ENCODE measurements at places on chromosomes 5 and 9.

DNA sequence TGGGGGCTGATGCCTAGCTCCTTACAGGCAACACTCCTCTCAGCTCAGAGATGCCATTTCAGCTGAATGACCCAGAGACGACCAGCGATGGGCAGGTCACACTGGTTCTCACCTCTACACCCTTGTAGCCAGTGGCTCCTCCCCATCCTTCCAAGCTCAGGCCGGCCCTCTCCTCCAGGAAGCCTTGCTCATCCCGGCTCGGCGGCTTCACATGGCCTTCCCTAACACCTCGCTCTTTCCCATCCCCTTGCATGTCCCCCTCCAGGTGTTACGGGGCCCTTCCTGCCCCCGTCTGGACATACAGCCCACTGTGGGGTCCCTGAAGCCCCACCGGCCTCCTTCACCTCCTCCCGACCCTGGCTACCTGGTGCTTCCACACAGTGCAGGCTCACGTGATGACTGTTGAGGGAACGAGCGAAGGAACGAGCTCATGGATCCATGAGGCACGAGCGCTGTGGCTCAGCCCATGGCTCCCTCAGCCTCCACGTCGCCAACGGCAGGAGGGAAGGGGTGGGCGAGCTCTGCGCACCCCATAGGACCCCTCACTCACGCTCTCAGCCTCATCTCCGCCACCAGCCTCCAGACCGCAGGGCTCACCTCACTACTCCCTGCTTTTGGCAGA is 45.7 kb downstream of the SARDH start:
- H3K4me1 ChIP-seq: peaks cover 56% of the 10 kb centered on the region
- no peak for DNase-seq
- H3K36me3 ChIP-seq: no peaks in the 10 kb centered on the region

GRCh38 chr5:109309326-109310063 is 100.3 kb downstream of the PJA2 start:
- H3K27ac ChIP-seq: no peak overlapping the region
- no peak overlapping the region for H3K4me3 ChIP-seq
- no peak for DNase-seq
- no peaks in the 10 kb centered on the region for H3K4me1 ChIP-seq

- DNase-seq: no peak
- peaks cover 13% of the 10 kb centered on the region for H3K4me1 ChIP-seq
- H3K36me3 ChIP-seq: no peaks in the 10 kb centered on the region
Measured at GRCh38 chr5:111530298-111530740, 18.0 kb upstream of the STARD4 start.

DNA sequence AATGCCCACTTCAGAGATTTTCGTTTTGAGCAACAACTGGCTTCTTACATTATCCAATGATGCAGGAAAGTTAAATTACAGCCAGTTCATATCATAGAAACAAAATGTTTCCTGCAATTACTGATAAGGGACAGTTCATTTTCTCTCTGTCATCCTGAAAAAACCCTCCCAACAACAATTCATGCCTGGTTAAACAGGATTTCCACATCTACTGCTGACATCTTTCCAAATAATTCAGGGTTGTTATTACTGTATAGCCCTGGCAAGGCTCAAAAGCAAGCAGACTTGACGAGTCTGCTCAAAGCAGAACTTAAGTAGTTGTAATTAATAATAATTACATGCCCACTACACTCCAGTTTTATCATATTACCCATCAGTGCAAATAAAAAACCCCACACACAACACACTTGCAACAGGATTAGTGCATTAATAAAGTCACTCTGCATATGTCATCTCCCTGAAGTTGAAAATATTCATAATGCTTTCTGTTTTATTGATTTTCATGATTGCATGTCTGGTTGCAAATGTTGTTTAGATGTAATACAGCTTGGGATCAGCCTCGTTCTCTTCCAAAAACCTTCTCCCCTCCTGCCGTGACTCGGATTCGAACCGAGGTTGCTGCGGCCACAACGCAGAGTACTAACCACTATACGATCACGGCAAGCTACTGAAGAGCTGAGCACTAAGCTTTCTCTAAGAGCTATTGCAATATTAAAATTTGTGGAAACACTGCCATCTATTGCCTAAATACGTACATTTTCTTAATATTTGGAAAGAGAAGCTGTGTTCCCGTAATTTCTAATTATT is 119.6 kb upstream of the NFIB start:
- H3K36me3 ChIP-seq: no peaks in the 10 kb centered on the region
- no peak for DNase-seq
- peak overlapping the region; percentile 43 for H3K4me3 ChIP-seq
- H3K27ac ChIP-seq: peak overlapping the region; percentile 90

DNA sequence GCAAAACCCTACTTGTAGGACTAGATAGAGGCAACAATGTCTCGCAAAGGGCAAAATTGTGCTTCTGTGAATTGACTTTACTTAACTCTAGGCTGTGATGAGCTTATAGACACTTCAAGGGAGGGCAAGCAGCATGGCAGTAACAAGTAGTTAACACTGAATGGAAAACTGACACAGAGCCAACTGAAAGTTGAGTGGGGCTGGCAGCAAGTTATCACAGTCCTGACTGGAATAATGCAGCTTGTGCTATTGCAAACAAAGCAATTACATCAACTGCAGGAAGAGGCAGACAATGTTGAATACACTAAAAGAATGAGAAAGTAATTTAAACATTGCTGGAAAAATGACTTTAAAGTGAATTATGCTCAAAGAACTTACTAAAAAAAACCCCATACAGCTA is 62.2 kb downstream of the RNF38 start:
- DNase-seq: no peak
- H3K4me3 ChIP-seq: no peak overlapping the region
- H3K36me3 ChIP-seq: peaks cover 46% of the 10 kb centered on the region
- no peaks in the 10 kb centered on the region for H3K27me3 ChIP-seq
- no peak overlapping the region for H3K27ac ChIP-seq

DNA sequence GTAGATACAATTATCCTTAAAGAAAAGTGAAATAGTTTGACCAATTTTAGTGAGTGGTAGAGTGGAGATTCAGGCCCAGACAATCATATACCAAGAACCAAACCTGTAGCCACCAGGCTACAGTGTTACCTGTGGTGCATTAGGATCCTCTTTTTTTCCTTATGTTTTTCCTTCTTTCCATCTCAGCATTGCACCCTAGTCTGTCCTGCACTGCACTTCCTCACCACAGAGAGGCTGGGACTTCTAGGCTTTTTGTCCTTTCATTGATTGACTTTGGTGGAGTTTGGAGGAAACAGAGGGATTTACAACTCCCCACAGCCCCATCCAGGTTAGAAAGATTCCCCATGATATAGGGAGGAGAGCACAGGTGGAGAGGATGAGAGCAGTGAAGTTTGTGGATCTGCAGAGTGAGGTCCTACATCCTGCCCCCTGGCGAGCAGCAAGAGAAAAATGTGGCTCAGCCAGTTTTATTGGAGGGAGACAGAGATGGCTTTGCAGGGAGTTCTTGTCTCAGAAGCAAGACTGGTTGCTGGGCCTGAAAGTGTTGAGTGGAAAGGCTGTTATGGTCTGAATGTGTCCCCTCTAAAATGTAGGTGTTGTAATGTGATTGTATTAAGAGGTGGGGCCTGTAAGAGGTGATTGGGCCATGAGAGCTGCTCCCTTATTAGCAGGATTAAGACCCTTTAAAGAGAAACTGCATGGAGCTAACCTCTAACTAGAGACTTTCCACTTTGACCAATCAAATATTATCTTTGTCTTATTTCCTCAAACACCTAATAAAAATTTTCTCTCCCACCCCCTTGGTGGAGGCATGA is 36.2 kb downstream of the KIF4B start:
- peaks cover 9% of the 10 kb centered on the region for H3K27me3 ChIP-seq
- H3K27ac ChIP-seq: no peak overlapping the region
- peaks cover 24% of the 10 kb centered on the region for H3K4me1 ChIP-seq
- no peak for DNase-seq
- no peak overlapping the region for H3K4me3 ChIP-seq

- H3K27me3 ChIP-seq: peaks cover 73% of the 10 kb centered on the region
- no peak overlapping the region for H3K4me3 ChIP-seq
- no peaks in the 10 kb centered on the region for H3K36me3 ChIP-seq
- peaks cover 10% of the 10 kb centered on the region for H3K4me1 ChIP-seq
- DNase-seq: no peak
Measured at GRCh38 chr5:79886925-79887655, 104.0 kb downstream of the MTX3 start.

DNA sequence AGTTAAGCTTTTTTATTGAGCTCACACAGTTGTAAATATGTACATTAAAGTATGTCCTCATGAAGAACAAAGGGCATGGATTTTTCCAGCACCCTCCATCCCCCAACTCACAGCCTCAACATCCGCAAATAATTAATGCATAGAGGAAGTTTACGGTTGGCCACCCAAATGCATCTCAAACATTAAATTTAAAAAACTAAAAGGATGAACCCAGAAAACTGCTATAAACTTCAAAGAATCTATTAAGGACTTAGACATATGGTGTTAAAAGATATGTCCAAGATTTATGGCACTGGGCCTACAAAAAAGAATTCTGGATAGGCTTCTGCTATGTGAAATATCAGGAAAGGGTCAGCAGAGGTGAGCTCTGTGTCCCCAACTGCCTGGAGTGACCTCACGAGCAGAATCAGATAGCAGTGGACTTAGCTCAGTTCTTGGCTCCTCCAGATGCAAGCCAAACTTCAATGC is 54.0 kb upstream of the TNC start:
- no peaks in the 10 kb centered on the region for H3K27me3 ChIP-seq
- no peak overlapping the region for H3K27ac ChIP-seq
- peaks cover 3% of the 10 kb centered on the region for H3K4me1 ChIP-seq
- no peak for DNase-seq

- H3K36me3 ChIP-seq: peaks cover 2% of the 10 kb centered on the region
- peaks cover 14% of the 10 kb centered on the region for H3K4me1 ChIP-seq
- H3K4me3 ChIP-seq: no peak overlapping the region
- no peaks in the 10 kb centered on the region for H3K27me3 ChIP-seq
- H3K27ac ChIP-seq: peak overlapping the region; percentile 23
Measured at GRCh38 chr9:37914701-37915358, 10.9 kb upstream of the SLC25A51 start.

DNA sequence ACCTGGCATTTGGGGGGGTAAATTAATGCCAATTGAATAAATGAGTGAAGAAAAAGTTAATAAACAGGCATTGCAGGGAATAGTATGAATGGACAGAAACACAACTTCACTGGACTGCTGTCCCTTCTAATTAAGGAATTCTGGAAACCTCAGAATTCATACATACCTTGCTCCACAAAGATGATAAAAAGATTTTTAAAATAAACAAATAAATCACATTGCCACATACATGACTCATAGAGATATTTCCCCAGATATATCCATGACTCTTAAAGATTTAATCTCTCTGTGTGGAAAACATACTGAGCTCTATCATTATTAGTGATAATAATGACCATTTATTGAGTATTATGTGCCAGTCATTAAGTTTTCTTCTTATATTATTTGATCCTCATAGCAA is 469.0 kb upstream of the MEF2C start:
- no peaks in the 10 kb centered on the region for H3K4me1 ChIP-seq
- no peak overlapping the region for H3K27ac ChIP-seq
- DNase-seq: no peak
- H3K4me3 ChIP-seq: no peak overlapping the region

DNA sequence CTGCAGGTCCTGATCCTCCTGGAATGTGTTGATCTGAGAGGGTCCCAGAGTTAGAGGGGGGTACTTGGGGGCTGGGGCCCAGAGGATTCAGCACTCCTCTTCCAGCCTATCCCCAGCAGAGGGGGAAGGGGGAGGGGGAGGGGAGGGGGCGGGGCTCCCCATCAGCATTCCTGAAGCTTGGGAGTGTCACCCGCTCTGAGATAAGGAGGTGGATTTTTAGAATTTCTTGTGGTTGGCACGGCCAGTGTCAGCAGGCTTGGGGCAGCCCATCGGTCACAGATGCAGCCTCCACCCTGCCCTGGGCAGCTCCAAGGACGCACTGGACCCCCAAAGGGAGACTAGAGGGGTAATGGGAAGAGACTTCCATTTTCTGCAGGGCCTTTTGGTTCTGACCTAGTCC is 5.3 kb downstream of the FGF18 start:
- H3K27ac ChIP-seq: peak overlapping the region; percentile 89
- H3K4me1 ChIP-seq: peaks cover 48% of the 10 kb centered on the region
- peaks cover 27% of the 10 kb centered on the region for H3K27me3 ChIP-seq
- DNase-seq: no peak
- H3K4me3 ChIP-seq: no peak overlapping the region

- no peak overlapping the region for H3K27ac ChIP-seq
- H3K4me1 ChIP-seq: no peaks in the 10 kb centered on the region
- no peak for DNase-seq
- peaks cover 10% of the 10 kb centered on the region for H3K27me3 ChIP-seq
- H3K36me3 ChIP-seq: no peaks in the 10 kb centered on the region
- H3K4me3 ChIP-seq: no peak overlapping the region
Measured at GRCh38 chr5:54317511-54318260, 7.3 kb upstream of the ARL15 start.

DNA sequence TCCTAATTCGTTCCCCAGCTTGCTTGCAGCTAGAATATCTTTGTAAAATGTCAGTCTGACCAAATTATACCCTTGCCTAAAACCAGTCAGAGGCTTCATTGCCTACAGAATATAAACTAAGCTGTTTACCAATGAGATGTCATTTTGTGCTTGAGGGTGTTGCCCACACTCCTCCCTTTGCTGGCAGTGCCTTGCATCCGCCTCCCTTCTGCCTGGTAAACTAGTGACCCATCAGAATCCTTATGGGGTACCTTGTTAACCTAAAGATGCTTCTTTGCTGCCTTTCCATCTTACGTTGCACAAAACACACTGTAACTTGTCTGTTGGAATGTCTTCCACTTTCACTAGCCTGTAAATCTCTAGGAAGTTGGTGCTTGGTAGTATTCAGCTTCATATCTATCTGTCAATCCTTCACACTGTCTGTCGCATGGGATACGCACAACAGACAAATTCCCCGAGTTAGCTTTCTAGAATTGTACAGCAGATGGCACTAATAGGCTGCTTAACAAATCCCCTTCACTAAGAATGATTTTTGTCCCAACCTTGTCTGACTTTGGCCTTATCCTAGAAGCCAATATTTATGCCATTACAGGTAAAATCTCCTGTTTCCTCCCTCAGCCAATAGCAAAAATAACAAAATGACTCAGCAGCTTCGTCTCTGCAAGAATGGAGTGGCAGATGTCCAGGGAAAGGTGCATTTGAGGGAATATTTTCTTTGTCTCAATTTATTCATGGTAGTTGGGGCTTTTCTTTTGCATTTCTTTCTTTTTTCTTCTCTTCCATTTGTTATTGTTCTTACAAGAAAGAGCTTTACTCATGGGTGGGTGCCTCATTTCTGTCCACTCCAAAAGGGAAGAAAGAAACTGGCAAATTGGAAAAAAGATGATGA is 3.0 kb downstream of the NUDT2 start:
- H3K4me1 ChIP-seq: peaks cover 16% of the 10 kb centered on the region
- no peaks in the 10 kb centered on the region for H3K27me3 ChIP-seq
- DNase-seq: no peak

GRCh38 chr9:137013571-137013940 is 14.5 kb downstream of the ABCA2 start:
- H3K27ac ChIP-seq: no peak overlapping the region
- no peaks in the 10 kb centered on the region for H3K27me3 ChIP-seq
- DNase-seq: no peak

- H3K27ac ChIP-seq: no peak overlapping the region
- H3K4me3 ChIP-seq: no peak overlapping the region
- no peaks in the 10 kb centered on the region for H3K27me3 ChIP-seq
- H3K36me3 ChIP-seq: peaks cover 3% of the 10 kb centered on the region
- no peak for DNase-seq
- H3K4me1 ChIP-seq: no peaks in the 10 kb centered on the region
Measured at GRCh38 chr5:83752700-83753099, 32.0 kb upstream of the HAPLN1 start.

GRCh38 chr5:125134216-125135081 is 388.0 kb upstream of the ZNF608 start:
- no peak for DNase-seq
- no peak overlapping the region for H3K4me3 ChIP-seq
- no peak overlapping the region for H3K27ac ChIP-seq
- no peaks in the 10 kb centered on the region for H3K36me3 ChIP-seq
- H3K27me3 ChIP-seq: no peaks in the 10 kb centered on the region

All from mesothelial cell of epicardium (in vitro differentiated cells).